ENCODE measurements at places on chromosomes 11 and 22. TPM values are rescaled to one million over a fixed set of nuclear protein-coding genes. Genes with fewer than 3 reads are reported as not detected.
A peak's percentile ranks its signal among the peaks of the same experiment; 100 is the strongest.

GRCh38 chr22:19632668-19633148 is 81.6 kb upstream of the SEPTIN5 start:
- DNase-seq, result peak; percentile 45
- H3K4me1 ChIP-seq, result no peaks in the 10 kb centered on the region

Gene ABCC8
- not detected for total RNA-seq

GRCh38 chr22:17601031-17601430 is 27.5 kb downstream of the ATP6V1E1 start:
- H3K27me3 ChIP-seq, result no peaks in the 10 kb centered on the region
- H3K27ac ChIP-seq, result no peak overlapping the region
- no peak overlapping the region for H3K4me3 ChIP-seq
- H3K36me3 ChIP-seq, result peaks cover 49% of the 10 kb centered on the region
- no peaks in the 10 kb centered on the region for H3K4me1 ChIP-seq

Gene XKR3
- not detected for total RNA-seq

Gene NOX4
- not detected for total RNA-seq

Gene ACR
- total RNA-seq, result not detected

DNA sequence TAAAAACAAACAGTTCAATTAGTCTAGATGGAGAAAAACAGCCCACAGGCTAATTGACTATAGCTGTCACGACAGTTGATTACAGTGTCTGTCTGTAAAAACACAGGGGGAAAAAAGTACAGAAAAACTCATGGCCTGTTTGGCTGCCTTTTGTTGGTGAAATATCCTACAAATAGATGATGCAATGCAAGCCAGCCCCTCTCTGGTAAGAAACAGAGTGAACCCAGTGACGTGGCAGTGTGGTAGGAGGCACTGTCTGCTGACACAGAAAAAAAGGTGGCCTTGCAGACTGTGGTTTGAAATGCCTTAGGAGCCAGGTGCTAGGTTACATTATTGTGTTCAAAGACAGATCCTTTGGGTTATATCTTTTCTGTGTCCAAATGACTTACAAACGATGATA is 431.4 kb upstream of the CCDC90B start:
- DNase-seq, result no peak
- no peak overlapping the region for H3K4me3 ChIP-seq
- no peaks in the 10 kb centered on the region for H3K36me3 ChIP-seq
- no peaks in the 10 kb centered on the region for H3K4me1 ChIP-seq
- H3K27ac ChIP-seq, result no peak overlapping the region

Gene MAPK8IP2
- 0.99 TPM for total RNA-seq

DNA sequence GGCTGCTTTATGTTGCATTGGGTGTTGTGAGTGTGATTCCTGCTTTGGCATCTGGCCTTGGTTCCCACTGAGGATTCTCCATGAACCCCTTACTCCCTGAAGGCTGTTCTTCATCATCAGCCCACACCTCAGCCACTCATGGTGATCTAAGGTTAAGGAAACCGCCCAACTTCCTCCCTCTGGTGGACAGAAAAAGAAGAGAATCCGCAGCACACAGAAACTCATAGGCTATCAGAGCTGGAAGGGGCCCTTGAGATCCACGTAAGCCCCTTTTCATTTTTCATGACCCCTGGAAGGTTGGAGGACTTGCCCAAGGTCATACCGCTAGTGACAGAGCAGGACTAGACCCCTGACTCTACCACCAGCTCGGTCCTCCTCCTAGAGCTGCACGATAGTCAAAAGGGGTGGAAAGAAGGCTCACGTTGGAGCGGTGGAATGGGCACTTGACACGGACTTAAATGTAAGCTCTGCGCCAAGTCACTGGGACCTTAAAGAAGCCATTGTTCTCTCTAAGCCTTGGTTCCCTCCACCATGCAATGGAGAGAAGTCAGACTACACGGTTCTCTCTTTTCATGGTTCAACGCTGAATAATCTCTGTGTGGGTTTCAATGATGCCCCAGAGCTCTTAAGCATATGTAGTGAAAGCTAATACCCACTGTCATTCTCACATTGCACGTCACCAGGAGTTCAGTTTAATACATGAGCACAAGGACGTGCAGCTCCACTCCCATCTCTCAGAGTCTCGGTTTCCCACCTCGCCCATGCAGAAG is 83.6 kb upstream of the CRTAM start:
- no peak overlapping the region for H3K4me3 ChIP-seq
- H3K36me3 ChIP-seq, result no peaks in the 10 kb centered on the region
- no peak for DNase-seq
- H3K4me1 ChIP-seq, result no peaks in the 10 kb centered on the region
- H3K27me3 ChIP-seq, result no peaks in the 10 kb centered on the region

DNA sequence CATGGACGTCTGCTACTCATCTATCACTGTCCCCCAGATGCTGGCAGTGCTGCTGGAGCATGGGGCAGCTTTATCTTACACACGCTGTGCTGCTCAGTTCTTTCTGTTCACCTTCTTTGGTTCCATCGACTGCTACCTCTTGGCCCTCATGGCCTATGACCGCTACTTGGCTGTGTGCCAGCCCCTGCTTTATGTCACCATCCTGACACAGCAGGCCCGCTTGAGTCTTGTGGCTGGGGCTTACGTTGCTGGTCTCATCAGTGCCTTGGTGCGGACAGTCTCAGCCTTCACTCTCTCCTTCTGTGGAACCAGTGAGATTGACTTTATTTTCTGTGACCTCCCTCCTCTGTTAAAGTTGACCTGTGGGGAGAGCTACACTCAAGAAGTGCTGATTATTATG is 9.2 kb upstream of the OR9Q2 start:
- H3K4me3 ChIP-seq, result no peak overlapping the region
- H3K27ac ChIP-seq, result no peak overlapping the region
- DNase-seq, result no peak
- no peaks in the 10 kb centered on the region for H3K36me3 ChIP-seq
- no peaks in the 10 kb centered on the region for H3K27me3 ChIP-seq

Gene HDHD5
- 48.3 TPM for total RNA-seq

Gene DBX1
- 2.5 TPM for total RNA-seq

Gene MAPK11
- total RNA-seq, result 3.2 TPM

- no peak for DNase-seq
- no peaks in the 10 kb centered on the region for H3K36me3 ChIP-seq
- no peaks in the 10 kb centered on the region for H3K27me3 ChIP-seq
- H3K27ac ChIP-seq, result no peak overlapping the region
- H3K4me3 ChIP-seq, result no peak overlapping the region
These were observed 128.3 kb downstream of the DDX10 start for GRCh38 chr11:108793138-108793537.

DNA sequence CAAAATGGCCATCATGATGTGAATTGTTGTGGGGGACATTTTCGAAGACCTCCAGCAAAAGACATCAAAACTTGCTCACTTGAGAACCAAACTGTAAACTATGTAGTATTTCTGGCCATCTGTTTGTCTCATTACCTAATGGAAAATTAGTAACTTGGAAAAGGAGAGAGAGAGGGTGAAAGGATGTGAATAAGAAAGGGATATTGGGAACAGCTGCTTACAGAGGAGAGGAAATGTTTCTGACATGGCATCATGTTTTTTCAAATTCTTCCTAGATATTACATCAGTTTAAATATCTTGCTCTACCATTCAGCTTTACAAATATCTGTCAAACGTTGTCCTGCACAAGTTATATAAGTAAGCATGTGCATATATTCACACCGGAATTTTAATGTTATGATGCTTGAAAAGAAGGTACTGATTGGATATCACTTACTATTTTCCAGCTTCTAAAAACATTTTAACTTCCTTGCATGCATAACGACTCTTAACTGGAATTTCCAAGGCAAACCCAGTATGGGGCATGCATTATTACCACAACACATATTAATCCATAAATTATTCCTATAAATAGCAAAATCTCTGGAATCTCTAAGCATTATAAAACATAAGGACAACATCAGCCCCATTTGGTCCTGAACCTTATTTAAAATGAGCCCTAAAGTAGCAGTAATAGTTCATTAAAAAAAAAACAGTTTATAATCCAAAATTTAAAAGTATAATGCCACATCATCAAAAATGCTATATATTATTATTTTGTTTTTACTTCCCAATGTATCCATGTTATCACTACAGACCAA is 20.0 kb downstream of the GUCY1A2 start:
- no peak for DNase-seq
- H3K27me3 ChIP-seq, result no peaks in the 10 kb centered on the region
- no peak overlapping the region for H3K4me3 ChIP-seq
- peaks cover 9% of the 10 kb centered on the region for H3K4me1 ChIP-seq

- H3K36me3 ChIP-seq, result no peaks in the 10 kb centered on the region
- no peak overlapping the region for H3K27ac ChIP-seq
- no peaks in the 10 kb centered on the region for H3K4me1 ChIP-seq
- H3K4me3 ChIP-seq, result no peak overlapping the region
- no peaks in the 10 kb centered on the region for H3K27me3 ChIP-seq
These were observed 121.3 kb downstream of the CSNK2A3 start for GRCh38 chr11:11231763-11232162.

- no peak overlapping the region for H3K4me3 ChIP-seq
- no peaks in the 10 kb centered on the region for H3K36me3 ChIP-seq
- no peak overlapping the region for H3K27ac ChIP-seq
- 0 out of 2 replicates have a peak, but pooled peaks cover 6% of the 10 kb centered on the region for H3K27me3 ChIP-seq
- DNase-seq, result no peak
- no peaks in the 10 kb centered on the region for H3K4me1 ChIP-seq
These were observed 90.8 kb upstream of the CLDN5 start for GRCh38 chr22:19615001-19615461.

Gene FOLH1
- total RNA-seq, result not detected

GRCh38 chr11:70252844-70253243 is 17.6 kb upstream of the PPFIA1 start:
- H3K27ac ChIP-seq, result no peak overlapping the region
- no peak overlapping the region for H3K4me3 ChIP-seq
- no peaks in the 10 kb centered on the region for H3K27me3 ChIP-seq
- DNase-seq, result no peak
- H3K4me1 ChIP-seq, result no peaks in the 10 kb centered on the region

Gene TRPM5
- total RNA-seq, result not detected

GRCh38 chr22:25540166-25540907 is 24.1 kb upstream of the GRK3 start:
- no peaks in the 10 kb centered on the region for H3K27me3 ChIP-seq
- no peaks in the 10 kb centered on the region for H3K36me3 ChIP-seq
- no peak overlapping the region for H3K27ac ChIP-seq

DNA sequence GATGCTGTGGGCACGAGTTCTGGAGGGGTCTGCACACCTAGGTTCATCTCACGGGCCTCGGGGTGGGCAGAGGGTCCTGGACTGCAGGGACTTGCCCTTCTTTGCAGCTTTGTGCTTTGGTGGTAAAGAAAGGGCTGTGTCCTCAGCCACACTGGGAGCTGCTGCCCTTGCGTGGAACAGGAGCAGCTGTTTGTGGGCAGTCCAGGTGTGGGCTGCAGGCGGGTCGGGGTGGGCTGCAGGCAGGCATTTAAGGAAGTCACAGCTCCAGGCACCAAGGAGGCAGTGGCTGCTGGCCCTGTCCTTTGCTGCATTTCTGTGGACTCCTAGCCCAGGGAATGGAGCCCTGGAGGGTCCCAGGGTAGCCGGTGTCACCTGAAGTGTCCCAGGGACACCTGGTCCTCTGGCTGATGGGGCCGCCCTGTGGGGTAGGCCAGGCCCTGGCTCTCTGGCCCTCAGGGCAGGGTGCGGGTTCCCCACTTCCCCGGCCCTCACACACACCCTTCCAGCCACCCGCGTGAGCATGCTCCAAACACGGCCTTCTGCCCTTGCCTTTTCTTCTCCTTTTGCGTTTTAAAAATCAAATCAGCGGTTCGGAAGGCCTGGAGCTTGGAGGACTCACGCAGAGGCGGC is 1240.3 kb downstream of the BRD1 start:
- H3K27me3 ChIP-seq, result no peaks in the 10 kb centered on the region
- no peak overlapping the region for H3K4me3 ChIP-seq
- no peak overlapping the region for H3K27ac ChIP-seq
- no peaks in the 10 kb centered on the region for H3K4me1 ChIP-seq

DNA sequence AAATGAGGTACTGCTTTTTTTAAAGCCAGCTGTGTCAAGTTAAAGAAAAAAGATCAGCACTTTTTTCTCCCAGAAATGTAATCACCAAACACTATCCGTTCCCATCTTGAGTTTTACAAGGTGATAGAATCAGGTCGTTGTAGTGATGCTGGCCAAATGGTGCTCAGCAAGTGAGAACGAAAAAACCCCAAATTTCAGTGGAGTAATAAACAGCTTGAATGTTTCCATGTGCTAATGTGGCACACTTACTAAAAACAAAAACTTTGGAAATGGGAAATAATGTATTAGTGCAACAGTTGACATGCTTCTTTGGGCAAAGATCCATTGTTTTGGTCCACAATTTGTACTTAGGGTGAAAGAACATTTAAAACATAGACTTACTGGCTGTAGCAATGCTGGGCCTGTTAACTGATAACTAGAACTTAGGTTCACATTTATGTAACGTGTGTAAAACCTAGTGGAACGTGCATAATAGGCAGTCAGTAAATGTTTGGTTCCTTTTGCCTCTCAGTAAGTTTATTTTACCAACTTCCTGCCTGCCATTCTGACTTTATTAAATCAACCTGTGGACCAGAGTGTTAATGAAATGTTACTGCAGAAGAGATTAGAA is 15.4 kb upstream of the GDPD4 start:
- no peak overlapping the region for H3K27ac ChIP-seq
- no peaks in the 10 kb centered on the region for H3K4me1 ChIP-seq
- peaks cover 5% of the 10 kb centered on the region for H3K36me3 ChIP-seq
- H3K27me3 ChIP-seq, result no peaks in the 10 kb centered on the region
- no peak for DNase-seq

DNA sequence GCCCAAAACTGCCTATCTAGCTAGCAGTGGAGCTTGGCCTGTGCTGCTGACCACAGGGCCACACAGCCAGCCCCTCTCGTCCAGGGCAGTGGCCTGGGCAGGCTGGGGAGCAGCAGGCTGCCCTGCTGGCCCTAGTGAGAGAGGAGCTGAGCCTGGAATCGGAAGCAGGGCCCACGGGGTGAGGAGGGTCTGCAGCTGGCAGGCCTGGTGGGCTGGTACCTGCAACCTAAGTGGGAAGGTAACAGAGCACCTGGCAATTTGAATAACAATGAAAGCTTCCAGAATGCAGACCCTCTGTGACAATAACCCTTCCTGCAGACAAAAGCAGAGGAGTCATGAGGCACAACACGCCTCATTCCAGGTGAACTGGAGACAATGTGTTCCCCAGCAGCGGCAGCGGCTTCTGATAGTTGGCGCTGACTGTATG is 31.8 kb upstream of the RFPL3 start:
- H3K36me3 ChIP-seq, result no peaks in the 10 kb centered on the region
- no peak overlapping the region for H3K27ac ChIP-seq
- H3K27me3 ChIP-seq, result no peaks in the 10 kb centered on the region
- H3K4me1 ChIP-seq, result no peaks in the 10 kb centered on the region
- DNase-seq, result no peak

Gene P4HA3
- not detected for total RNA-seq

DNA sequence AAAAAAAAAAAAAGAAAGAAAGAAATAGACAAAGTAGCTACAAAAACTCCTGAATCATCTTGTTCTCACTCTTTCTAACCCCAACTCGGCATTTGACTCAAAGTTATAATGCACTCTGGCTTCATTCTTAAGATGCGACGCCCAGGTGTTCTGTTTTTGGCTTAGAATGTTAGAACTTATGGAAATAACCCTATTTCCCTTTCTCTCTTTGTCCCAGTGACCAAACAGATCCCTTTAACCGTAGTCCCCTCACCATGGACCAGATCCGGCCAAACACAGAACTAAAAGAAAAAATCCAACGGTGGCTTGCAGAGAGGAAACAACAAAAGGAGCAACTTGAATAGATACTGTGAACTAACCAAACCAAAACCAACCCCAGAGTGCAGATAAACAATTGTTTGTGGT is 5.3 kb upstream of the ATP5MG start:
- H3K36me3 ChIP-seq, result peaks cover 11% of the 10 kb centered on the region
- no peak overlapping the region for H3K4me3 ChIP-seq
- no peak for DNase-seq

GRCh38 chr11:122141725-122142124 is 25.7 kb upstream of the BLID start:
- no peak for DNase-seq
- H3K27ac ChIP-seq, result no peak overlapping the region
- H3K4me1 ChIP-seq, result peaks cover 12% of the 10 kb centered on the region
- no peaks in the 10 kb centered on the region for H3K27me3 ChIP-seq
- no peak overlapping the region for H3K4me3 ChIP-seq

Gene KREMEN1
- 37.5 TPM for total RNA-seq

Gene CDHR5
- not detected for total RNA-seq
